ENCODE measurements at places on chromosomes 12 and 14.
A peak's percentile ranks its signal among the peaks of the same experiment; 100 is the strongest.

GRCh38 chr14:71586131-71586897 is 345.9 kb upstream of the RGS6 start:
- DNase-seq = no peak

DNA sequence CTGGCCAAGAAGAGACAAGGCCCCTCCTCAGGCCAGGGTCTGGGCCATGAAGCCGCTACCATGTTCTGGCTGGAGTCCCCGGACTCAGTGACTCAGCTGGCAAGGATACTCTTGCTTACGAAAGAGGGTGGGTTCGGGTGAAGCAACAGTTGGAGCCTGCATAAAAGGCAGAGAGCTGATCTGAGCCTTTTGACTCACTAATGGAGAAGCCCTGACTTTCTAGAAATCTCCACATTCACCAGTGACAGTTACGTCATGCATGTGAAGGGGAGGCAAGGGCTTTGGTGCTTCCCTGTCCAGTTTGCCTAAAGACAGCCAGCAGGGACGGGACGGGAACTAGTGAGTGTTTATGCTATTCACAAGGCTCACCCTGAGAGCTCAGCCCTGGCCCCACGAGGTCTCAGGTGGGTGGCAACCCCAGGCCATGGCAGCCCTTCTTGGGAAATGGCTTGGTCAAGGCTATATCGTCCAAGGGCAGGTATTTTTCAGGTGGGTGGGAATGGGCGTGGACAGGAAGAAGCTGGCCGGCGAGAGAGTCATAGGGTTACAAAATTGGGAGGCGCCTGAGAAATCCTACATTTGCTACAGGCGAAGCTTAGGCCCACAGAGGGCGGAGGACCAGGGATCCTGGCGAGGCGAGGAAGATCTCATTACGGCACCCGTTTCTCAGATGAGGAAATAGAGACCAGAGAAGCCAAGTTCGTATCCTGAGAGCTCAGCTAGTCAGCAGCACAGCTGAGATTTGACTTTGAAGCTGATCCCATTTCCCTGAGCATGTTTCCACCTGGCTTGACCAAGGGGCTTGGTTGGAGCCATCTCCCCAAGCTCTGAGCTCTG is 314.6 kb downstream of the BCL11B start:
- DNase-seq = no peak

- peak; percentile 23 for DNase-seq
Observed at GRCh38 chr12:20154052-20154451, 214.3 kb upstream of the PDE3A start.

DNA sequence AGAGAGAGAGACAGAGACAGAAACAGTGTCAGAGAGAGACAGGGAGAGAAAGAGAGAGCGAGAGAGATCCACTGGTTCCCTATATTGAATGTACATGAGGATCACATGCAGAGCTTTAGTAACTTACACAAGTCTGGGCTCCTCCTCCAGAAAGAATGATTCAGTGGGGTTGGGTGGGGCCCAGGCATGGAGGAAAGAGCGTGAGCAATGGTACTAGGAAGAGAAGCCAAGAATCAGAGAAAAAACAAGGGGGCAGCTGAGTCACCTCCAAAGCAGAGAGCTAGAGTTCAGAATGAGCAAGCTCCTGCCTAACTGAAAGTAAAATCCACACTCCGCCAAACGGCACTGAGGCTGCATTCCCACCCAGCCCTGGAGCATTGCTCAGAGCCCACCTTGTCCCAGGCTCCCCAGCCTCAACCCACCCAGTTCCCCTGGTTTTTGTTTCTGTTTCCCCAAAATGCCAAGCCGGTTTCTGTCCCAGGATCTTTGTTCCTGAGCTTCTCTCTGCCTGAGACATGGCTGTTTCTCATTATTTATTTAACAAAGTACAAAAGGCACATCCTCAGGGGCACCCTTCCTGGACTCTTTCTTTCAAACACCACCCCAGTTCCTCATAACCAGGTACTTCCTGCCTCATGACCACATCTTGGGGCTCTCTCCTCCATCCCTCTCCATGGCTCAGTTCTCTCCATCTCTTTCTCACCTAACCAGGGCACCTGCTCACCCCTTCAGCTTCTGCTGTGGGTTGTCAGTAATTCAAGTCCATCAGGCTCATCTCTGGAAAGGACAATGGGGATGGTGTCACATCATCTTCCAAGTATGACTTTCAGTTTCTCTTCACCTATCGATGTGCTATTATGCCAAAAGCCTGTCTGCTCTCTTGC is 670.3 kb upstream of the TBX3 start:
- DNase-seq = peak; percentile 96

DNA sequence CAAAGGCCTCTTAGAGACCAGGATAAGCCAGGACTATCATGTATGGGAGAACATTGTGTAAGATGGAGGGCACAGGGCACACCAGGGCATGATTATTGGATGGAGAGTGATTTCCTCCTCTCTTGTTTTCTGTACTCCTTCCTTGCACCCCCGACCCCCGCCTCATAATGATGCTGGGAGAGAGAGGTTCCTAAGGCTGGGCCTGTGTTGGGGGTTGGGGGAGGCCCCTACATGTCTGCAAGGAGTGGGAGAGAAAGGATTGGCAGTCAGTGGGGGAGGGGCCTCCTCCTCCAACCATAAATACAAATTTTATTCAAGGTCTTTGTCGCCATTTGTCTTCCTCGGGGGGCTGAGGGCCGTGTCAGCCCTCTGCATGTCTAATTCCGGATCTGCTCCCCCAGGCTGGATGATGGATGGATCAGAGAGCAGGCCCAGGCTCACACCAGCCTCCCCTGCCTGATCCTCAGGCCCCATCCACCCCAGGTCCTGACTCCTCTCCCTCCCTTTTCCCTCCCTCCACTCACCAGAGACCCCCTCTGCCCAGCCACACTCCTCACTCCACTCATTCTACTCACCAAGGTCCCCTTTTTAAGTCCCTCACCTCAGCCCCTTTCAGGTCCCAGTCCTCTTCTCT is 2.0 kb upstream of the C1QL4 start:
- no peak for DNase-seq

GRCh38 chr14:36661506-36662257 is at the start of gene PAX9:
PAX9 (plus strand) TSS chr14:36661860; CDS start chr14:36662090, 230 bp downstream.
- DNase-seq = peak; percentile 76

DNA sequence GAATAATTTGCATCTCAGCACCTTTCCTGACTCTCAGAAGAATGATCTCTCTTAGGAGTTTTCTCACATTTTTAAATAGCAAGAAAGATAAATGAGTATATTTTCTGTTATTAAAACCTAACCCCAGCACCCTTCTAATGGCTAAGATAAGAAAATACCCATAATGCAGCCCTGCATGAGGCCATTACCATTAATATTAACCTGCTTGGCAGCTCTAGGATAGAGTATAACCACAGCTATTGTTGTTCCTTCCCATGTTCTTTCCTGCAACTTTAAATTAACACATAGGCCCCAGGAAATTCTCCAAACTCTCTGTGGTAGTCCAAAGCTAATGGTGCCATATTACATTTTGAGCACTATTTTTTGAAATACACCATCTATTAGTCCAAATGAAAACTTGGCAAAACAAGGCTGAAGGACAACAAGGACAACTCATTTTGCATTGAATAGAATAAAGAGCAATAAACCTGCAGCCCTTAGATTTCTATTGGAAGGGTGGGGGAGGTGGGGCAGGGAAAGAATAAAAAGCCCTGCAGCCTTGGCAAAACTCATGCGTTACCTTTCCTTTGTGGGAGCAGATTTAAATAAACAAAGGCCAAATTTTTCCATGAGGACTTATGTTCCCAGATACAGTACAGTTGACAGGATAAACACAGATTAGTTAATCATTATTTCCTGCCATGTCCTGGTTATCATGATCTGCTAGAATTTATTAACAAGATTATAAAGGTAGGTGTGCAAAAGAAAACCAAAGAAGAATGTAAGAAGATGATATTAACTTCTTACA is 46.9 kb downstream of the BTG1 start:
- DNase-seq = no peak

DNA sequence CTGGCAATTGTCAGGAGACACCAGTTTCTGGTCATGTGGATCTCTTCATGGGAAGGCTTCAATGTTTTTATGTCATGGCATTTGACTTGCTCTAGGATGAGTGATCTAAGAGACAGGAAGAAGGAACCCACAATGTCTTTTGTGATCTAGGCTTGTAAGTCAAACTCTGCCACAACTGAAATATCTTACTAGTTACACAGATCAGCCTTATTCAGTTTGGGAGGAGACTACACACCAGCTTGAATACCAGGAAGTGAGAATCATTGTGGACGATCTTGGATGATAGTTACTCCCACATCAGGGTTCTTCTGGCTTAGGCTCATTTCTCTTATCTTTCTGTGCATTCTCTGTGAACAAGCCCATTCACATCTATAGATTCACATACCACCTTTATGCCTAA is 236.2 kb upstream of the FBXO33 start:
- DNase-seq = no peak

DNA sequence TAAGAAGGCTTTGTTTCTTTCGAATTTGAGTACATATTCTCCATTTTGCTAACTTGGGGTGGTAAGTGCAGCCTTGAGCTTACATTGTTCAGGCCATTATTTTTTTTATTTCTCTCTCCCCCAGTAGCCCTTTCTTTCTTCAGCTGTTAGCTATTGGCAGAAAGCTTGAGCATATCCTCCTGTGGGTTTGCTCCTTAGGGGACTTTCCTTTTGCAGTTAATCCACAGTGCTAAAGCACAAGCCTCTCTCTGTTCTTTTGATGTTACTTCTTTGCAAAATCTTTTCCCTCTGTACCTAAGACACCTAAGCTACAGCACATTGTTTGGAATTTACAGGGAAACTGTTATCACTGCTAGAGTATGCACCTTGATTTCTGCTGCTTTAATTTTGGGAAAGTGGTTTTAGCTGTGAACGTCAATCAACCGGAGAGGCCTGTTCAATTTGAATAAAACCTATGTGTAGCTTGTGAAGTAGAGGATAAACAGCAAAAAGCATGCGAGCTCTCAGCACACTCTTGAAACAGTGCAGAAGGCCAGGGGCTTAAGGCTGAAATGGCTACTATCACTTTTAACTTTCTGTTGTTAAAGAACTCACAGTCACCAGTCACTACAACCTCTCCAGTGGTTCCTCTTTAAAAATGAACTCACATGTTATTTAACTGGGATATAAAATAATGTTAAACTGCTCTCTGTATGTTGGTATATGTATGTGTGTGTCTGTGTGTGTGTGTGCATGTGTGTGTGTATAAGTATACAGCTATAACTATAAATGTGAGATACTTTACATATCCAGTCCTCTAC is 139.2 kb downstream of the PDZRN4 start:
- no peak for DNase-seq

GRCh38 chr14:59631237-59631636 is 54.6 kb upstream of the CCDC175 start:
- DNase-seq = peak; percentile 3

DNA sequence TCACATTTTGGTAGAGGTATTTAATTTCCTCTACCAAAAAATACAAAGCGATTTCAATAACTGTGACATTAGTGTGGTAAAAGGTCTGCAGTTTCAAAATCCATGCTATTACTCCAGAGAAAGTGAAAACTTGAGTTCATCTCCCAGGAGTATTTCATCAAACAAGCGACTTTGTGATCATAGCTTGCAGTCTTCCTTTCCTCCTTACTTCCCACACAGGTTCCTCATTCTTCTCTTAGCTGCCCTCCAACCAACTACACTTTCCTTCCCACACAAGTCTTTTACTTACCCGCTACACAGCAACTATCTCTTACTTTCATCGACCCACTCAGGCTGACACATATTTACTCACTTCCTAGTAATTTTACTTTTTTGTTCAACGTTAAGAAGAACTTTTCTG is 413.4 kb upstream of the USP15 start:
- no peak for DNase-seq

DNA sequence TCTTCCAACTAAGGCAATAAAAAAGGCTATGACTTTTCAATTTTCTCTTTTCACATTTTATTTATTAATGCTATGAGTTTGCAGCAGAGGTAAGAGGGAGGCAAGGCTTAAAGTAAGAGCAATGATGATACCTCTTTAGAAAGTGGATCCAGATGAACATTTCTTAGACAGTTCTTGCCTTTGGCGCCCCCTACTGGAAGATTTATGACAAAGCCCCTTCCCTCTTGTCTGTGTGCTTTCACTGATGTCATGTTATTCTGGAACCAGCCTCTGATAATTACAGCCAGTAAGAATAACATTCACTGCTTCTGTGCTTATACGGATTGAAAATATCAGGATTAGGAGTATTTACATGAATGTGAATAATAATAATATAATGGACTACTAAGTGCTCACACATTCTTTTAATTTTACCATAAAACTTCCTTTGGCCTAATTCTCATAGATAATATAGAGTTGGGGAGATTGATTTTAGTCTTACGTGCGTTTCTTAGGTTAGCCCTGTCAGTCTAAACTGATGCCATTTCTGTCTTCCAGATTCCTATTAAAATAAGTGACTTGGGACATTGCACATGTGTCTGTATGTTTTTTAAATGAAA is 1929.9 kb upstream of the SEL1L start:
- peak; percentile 56 for DNase-seq

DNA sequence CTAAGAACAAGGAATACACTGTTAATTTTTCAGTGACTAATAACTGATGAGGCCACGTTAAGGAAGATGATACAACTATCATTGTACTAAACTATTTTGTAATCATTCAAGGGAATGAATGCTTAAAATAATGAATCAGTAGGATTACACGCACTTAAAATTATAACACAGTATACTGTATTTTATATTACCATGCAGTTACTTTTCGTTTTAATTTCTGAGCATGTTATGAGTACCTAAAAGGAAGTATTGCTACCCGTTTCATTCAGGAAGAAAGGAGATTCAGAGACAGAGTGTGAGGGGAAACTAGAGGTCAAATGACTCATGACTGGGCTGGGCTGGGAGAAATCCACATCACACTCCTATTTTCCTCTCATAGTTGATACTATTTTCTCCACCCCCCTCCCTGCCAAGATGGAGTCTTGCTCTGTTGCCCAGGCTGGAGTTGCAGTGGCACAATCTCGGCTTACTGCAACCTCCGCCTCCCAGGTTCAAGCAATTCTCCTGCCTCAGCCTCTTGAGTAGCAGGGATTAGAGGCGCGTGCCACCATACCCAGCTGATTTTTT is 202.0 kb downstream of the PPM1H start:
- peak; percentile 69 for DNase-seq

DNA sequence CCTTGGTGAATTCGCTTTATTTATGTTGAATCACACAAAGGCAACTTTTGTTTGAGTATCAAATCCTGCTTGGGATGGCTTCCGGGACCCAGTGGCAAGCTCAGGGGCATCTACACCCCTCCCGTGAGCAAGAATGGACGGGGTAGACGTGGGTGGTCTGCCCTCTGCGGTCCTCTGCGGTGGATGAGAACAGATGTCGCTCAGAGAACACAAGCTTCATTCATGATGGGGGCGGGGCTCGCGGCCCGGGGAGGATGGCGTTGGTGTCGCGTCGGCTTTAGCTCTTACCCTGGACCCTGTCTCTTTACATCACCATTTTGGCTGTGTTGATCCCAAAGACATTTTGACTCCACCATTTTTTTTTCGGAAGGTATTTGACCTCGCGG is 158.5 kb upstream of the RTL1 start:
- DNase-seq = no peak

DNA sequence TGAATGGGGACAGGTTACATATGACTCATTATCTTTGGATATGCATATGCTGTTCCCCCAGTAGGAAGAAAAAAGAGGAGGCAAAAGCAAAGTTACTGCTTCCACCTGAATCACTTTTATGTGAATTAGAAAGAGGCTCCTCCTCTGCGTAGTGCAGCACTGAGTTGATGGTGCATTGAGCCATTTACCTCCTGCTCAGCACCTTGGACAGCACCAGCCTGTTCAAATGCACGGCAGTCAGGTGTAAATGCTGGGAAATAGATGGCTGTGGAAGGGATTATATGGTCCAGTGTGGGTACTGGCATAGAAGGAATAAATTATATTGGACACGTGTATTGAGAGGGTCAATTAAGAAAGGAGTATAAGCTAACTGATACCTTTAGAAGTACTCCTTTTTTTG is 541.9 kb upstream of the SEL1L start:
- DNase-seq = peak; percentile 43
